ENCODE measurements at places on chromosomes 7 and 10.

- no peak for DNase-seq
Observed at GRCh38 chr7:74025730-74026129, 2.2 kb upstream of the ELN start.

DNA sequence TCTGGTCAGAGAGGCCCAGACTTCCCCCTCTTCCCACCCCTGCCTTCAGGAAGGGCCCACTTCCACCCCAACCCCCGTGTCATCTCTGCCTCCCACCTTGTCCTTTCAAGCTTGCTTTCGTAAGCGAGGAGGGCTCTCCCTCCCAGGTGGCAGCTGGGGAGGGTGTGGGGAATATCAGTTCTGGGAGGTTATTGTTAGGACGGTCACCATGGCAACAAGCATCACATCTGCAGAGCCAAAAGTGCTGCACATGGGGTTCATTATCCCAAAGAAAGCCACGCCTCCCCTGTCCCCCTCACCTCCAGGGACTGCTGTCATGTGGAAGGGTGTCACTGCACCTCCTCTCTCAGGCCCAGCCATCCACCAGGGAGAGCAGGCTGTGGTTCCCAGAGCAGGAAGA lies 2.6 kb upstream of the CAMK2B start:
- no peak for DNase-seq

DNA sequence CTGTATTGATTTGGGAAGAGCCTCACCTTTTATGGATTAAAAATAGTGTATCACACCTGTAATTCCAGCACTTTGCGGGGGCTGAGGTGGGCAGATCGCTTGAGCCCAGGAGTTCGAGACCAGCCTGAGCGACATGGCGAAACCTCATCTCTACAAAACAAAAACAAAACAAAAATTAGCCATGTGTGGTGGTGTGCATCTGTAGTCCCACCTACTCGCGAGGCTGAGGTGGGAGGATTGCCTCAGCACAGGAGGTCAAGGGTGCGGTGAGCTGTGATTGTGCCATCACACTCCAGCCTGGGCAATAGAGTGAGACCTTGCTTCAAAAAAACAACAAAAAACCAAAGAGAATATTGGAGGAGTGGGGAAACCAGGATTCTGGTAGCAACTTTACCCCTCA lies 79.6 kb downstream of the LRMDA start:
- DNase-seq = no peak

GRCh38 chr10:68957284-68957615 lies 1.3 kb downstream of the DDX21 start:
- no peak for DNase-seq

DNA sequence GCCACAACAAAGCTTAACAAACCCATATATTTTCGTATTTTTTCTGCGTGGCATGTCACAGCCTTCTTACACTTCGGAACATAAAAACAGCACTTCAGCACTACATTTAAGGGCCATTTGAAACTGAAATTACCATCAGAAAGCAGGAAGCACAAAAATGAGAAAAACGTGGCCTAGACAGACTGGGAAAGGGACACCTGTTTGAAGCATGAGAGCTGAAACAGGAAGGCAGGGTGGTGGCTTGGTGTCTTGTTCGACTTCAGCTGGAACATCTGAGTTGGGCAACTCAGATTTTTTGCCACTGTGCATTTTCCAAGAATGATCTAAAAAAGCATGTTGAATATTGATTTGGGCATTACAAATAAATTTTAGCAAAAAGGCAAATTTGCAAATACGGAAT lies 243.2 kb downstream of the ELMO1 start:
- DNase-seq = no peak

- no peak for DNase-seq
Observed at GRCh38 chr7:127885843-127886242, 145.4 kb downstream of the LRRC4 start.

DNA sequence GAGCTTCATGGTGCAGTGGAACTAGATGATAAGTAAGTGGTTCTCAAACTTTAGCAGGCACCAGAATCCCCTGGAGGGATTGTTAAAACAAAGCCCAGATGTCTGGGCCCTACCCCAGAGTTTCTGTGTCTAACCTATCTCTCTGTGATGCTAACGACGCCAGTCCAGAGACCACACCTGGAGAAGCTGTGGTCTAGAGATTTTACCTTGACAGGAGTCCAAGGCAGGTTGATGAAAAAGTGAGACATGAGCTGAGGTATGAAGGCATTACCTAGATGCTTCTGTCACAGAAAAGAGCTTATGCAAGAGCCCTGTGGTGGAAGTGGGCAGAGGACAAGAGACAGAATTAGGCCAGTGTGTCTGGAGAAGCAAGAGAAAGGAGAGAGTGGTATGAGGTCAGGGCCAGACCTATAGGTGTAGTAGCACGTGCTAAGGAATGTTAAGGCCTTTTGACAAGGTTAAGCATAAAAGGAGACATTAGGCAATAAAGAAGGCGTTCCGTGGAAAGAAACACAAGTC lies 184.3 kb upstream of the TCF7L2 start:
- DNase-seq = no peak

- DNase-seq = no peak
Observed at GRCh38 chr7:374706-375311, 84.8 kb downstream of the FOXL3 start.

DNA sequence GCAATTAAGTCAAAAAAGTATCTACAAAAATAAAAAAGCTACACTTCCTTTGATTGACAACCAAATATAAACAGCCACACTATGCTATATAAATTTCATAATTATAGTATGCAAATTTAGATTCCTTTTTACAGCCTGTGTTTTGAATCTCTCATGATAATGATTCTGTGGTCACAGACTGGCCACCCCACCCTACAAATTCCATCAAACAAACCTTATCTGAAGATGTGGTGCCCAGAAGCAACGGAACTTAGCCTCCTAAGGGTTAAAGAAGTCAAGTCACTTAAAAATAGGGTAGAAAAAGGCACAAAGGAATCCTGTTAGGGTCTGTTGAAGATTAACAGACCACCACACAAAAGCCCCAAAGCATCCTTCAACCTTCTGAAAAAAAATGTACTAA lies 351.8 kb downstream of the INHBA start:
- no peak for DNase-seq

- DNase-seq = no peak
Observed at GRCh38 chr7:22952306-22953015, 61.5 kb downstream of the HYCC1 start.

- no peak for DNase-seq
Observed at GRCh38 chr7:125773113-125773785, 843.6 kb upstream of the POT1 start.

DNA sequence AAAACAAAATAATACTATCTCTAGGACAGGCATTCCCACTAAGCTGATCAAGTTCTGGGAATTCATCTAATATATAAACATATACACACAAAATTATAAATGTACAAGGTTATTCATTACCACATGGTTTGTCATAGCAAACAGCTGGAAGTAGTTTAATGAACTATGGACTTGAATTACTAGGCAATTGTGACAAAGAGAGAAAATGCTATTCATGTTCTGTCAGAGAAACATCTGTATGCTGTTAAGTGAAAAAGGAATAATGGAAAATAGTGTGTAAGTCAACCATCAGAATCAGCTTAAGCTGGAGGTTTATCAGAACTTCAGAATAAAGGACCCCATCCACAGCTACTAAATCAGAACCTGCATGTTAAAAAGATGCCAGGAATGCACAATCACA lies 2.8 kb downstream of the ZNF248 start:
- DNase-seq = no peak

GRCh38 chr7:45670227-45670626 lies 96.1 kb downstream of the ADCY1 start:
- DNase-seq = no peak

DNA sequence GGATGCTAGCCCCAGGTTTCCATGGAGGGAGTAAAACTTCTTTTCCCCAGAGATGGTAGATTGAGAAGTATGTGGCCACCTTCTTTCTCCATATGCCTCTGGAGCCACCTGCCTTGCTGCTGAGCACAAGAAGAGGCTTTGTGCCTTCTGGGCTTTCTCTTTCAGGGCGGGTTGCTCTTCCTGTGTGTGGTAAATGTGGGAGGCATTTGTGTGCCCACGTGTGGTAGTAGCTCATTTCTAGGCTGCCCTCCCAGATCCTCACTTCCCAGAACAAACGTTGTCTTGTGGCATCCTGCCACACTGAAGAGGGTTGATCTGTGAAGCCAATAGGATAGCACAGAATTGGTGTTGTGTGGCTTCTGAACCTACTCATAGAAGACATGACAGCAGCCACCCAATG lies 342.0 kb upstream of the PODXL start:
- DNase-seq = no peak

DNA sequence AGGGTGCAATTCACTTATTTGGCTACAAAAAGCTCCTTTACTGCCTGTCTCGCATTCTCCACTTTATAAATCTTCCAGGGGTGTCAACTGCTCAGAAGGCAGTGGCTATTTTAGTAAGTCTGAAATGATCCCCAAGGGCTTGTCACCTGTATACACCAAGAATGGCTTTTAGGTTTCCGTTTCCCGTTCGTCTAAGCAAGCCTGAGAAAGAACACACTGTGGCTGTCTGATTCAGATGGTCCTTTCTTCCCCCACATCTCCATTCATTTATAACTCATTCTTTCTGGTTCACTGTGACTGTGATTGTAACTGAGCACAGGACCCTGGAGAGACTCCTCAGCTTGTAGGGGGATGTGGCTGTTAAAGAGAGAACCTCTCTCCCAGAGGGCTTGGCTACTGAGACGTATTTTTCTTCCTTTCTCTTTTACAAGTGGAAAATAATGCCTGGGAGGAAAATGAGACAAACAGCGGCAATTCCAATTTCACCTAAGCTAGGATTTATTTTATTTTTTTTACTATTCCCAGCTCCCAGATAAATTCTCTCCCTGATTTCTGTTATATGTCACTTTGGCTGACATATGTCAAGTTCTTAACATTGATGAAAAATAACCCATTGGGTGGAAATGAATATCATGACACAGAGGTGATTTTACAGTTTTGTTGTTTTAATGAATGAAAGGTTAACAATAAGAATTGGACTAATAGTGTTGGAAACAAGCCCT lies 129.3 kb downstream of the FAM107B start:
- no peak for DNase-seq

GRCh38 chr10:132943791-132944404 lies 1.5 kb upstream of the CFAP46 start:
- DNase-seq = no peak

- DNase-seq = no peak
Observed at GRCh38 chr7:127447326-127447945, 54.9 kb upstream of the ZNF800 start.

DNA sequence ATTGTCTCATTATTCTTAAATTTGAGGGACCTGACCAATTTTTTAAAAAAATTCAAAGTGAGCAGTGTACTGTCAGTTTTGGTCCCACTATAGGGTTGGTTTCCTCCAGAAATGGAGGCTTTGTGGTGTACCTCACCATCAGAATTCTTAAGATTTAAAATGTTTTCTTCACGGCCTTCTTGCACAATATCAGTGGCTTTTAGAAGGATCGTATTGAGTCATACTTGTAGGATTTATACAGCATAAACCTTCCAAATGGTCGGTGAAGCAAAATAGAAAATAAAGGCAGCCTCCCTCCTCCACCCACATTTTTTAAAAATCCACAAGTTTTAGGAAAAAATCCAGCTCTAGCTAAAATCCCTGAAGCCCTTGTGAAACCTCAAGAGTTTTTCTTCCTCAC lies 126.4 kb downstream of the RNLS start:
- DNase-seq = no peak

DNA sequence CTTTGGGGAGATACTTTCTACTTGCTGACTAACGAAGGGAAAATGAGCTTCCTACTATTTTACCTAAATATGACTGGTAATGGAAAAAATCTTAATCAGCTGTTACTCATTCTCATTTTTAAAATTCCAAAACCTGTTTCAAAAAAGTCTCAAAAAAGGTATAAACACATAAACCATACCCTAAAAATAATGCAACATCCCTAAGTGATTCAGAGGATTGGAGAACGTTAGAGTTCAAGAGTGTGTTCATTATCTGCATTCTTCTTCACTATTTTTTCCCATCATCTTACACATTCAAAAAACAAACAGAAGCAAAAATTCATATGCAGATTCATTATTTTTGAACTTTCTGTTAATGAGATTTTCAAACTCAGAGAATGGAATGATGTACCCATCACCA lies 150.4 kb upstream of the GNAI1 start:
- no peak for DNase-seq

DNA sequence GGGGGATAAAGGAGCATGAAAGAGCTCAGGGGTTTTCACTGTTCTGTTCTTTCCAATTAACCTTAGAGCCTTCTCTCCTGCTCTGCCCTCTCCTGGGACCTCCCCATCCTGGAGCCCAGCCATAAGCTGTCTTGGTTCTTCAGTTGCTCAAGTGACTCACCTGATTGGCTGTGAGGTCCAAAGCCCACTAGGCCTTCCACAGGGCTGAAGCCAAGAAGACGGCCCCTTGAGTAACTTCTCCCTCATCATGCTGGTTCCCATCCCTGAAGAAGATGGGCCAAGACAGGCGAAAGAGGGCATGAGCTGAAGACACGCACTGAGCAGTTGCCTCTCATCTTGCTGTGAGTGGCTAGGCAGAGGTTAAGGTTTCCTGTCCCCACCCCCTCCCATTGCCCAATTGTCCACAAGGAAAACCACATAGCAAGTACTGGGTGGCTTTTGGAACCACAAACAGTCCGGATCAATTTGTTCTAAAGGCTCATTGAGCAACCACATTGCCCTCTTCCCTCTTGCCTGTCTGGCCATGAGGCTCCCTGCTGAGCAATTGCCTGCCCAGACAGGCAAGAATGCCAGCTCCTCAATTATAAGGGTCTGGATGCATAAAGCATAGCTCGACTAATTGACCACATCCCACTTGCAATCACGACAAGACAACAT lies 43.9 kb upstream of the GPAM start:
- DNase-seq = no peak

- no peak for DNase-seq
Observed at GRCh38 chr10:130708465-130709070, 572.4 kb downstream of the GLRX3 start.

GRCh38 chr10:75884808-75885207 lies 453.4 kb downstream of the LRMDA start:
- no peak for DNase-seq

Data from psoas muscle (tissue), 8 donors.